ENCODE measurements at places on chromosomes 2 and 18. TPM values are rescaled to one million over a fixed set of nuclear protein-coding genes. Genes with fewer than 3 reads are reported as not detected.
A peak's percentile ranks its signal among the peaks of the same experiment; 100 is the strongest.

GRCh38 chr18:36250827-36251226 lies 46.7 kb upstream of the FHOD3 start:
- H3K4me3 ChIP-seq = no peak overlapping the region
- no peak overlapping the region for H3K27ac ChIP-seq
- H3K4me1 ChIP-seq = no peaks in the 10 kb centered on the region
- DNase-seq = no peak

DNA sequence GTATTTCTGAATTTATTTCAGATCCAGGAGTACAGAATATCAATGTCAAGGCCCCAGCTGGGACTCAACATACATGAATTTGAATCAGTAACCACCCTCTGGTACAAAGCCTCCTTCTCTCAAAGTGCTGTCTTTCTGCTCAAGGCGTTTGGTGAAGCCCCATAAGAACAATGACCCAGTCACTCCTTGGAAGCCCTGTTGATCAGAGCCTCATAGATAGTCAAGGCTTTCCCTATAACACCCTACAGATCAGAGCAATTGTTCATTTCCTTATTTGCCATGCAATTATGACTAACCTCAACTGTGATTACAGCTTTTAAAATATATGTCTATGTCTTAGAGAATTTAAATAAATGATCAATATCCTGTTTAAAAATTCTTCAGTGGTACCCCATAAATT lies 159.1 kb upstream of the CREB1 start:
- no peak overlapping the region for H3K27ac ChIP-seq
- no peak for DNase-seq
- no peaks in the 10 kb centered on the region for H3K27me3 ChIP-seq
- no peaks in the 10 kb centered on the region for H3K4me1 ChIP-seq

DNA sequence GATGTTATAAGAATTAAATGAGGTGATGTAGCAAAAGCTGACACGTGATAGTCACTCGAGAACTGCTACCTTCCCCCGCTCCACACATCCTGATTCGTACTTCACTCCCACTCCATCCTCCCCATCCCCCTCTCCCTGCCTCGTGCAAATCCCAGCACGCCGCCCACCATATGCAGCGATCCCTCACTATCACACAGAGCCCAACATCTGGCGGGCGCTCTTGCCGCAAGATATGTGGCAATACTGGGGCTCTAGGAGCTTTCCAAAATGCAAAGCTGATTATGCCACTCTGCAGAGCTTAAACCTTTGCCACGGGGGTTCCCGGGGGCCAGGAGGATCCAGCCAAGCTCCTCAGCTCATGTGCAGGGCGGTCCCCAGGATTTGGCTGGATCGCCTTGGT lies 37.4 kb downstream of the DNMT3A start:
- H3K27ac ChIP-seq = peak overlapping the region; percentile 64
- no peak overlapping the region for H3K4me3 ChIP-seq
- peaks cover 71% of the 10 kb centered on the region for H3K4me1 ChIP-seq

DNA sequence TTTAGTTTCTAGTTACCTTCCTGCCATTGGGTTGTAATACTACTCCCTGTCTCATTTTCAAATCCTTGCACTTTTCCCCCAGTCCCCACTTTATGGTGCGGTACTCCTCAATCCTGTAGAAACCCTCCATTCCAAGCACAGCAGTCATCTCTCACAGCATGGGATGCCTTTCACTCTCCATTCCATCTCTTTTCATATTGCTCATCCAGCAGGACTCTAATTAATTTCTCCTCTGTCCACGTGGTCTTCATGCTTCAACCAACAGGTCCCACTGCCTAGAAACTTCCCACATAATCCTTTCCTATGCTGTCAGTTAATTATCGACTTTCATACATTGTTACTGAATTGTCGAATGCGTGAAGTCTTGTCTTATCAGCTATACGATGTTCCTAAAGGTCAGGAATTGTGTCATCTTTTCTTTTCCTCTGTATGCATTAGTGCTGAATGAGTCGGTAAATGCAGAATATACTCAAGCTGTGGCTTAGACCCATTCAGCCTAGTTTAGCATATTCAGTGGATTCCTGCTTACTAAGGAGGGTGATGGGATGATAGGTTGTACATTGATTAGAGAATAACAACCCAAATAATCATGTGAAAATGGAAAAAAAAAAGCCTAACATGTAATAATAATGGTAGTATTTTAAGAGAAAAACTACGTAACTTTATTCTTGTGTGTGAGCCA lies 89.7 kb downstream of the CRIM1 start:
- H3K4me3 ChIP-seq = no peak overlapping the region
- no peak for DNase-seq
- H3K36me3 ChIP-seq = peaks cover 16% of the 10 kb centered on the region
- H3K4me1 ChIP-seq = peaks cover 63% of the 10 kb centered on the region
- no peak overlapping the region for H3K27ac ChIP-seq

- no peaks in the 10 kb centered on the region for H3K27me3 ChIP-seq
- no peak overlapping the region for H3K4me3 ChIP-seq
- H3K36me3 ChIP-seq = no peaks in the 10 kb centered on the region
- no peak overlapping the region for H3K27ac ChIP-seq
- no peak for DNase-seq
Measured at GRCh38 chr2:197196541-197197180, 113.9 kb downstream of the ANKRD44 start.

DNA sequence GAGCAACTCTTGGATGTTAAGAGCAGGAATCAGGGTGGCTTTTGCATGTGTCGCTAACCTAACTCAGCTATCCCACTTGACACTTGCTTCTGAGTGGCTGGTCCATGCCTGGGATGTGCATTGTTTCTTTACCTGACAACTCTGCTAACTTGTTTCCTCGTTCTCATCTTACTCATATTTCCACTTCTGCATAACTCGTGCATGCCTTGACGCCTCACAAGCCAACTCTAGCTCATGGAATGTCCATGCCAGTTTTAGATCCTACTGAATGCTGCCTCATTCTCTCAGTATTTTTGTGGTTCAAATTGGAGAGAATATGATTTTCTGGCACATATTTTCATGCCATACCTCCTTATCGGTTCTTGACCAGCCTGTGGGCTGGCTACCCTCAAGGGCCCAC lies 52.5 kb downstream of the CDCA7 start:
- H3K4me3 ChIP-seq = no peak overlapping the region
- no peak for DNase-seq
- H3K36me3 ChIP-seq = no peaks in the 10 kb centered on the region

FOXD4L1 gene
- total RNA-seq = not detected

CYP1B1 gene
- total RNA-seq = 6.8 TPM

- no peak for DNase-seq
- no peaks in the 10 kb centered on the region for H3K27me3 ChIP-seq
- no peak overlapping the region for H3K4me3 ChIP-seq
Measured at GRCh38 chr2:15311201-15311907, 249.8 kb downstream of the NBAS start.

DNA sequence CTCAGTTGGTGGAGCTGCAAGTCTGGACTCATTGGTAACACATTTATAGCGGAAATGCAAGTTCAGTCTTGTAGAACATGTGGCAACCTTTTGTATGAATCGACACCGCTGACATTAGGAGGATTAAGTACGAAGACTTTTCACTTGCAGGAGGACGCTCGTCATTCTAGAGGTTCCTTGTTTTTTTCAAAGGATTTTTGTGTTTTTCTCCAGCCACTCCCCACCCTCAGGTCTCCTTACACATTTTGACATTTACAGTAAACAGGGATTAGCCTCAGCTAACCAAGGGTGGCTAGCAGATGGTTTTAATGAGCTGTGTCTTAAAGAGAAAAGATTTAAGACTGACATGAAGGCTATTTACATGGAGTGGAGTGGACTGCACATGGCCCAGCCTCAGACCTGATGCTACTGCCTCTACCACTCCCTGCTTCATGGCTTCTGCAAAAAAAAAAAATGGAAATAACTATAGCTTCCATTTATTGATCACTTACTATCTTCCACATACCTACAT lies 173.8 kb downstream of the TRIB2 start:
- H3K27me3 ChIP-seq = peaks cover 2% of the 10 kb centered on the region
- DNase-seq = no peak
- H3K4me1 ChIP-seq = peaks cover 3% of the 10 kb centered on the region
- no peak overlapping the region for H3K4me3 ChIP-seq
- H3K36me3 ChIP-seq = no peaks in the 10 kb centered on the region

DNA sequence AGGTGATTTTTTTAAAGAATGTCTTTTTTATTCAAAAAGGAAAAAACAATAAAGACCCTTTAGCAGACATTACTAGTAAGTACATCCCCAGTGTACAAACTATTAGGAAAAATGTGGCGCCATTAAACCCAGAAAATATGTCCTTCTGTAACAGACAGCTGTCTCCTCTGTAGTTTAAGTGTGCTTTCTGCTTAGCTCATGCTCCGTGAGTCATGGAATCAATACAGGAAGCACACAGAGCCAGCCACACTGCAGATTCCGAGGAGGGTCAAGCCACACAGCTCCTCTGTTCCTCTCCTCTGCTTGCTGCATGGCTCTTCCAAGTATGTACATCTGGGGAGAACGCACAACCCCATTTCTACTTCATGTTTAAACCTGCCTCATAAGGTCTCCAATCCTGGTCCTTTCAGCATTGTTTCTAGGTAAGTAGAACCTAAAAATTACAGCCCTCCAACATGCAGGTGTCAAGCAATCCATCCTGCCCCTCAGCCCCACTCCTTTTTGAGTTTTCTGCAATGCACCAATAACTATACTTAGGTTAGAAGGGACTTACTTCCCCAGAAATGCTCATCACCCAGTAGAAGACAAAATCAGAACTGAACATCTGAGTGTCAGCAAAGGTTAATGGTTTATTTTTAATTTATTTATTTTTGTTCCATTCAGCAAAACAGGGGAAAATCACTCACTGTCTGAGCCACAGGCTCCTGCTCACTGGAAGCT lies 37.5 kb downstream of the ACVR1 start:
- H3K4me1 ChIP-seq = peaks cover 76% of the 10 kb centered on the region
- peak; percentile 72 for DNase-seq
- no peaks in the 10 kb centered on the region for H3K36me3 ChIP-seq
- peak overlapping the region; percentile 61 for H3K4me3 ChIP-seq
- H3K27ac ChIP-seq = peak overlapping the region; percentile 94

GRCh38 chr18:7871560-7872456 lies 304.7 kb downstream of the PTPRM start:
- H3K27ac ChIP-seq = no peak overlapping the region
- no peak for DNase-seq
- no peaks in the 10 kb centered on the region for H3K36me3 ChIP-seq
- H3K4me1 ChIP-seq = peaks cover 35% of the 10 kb centered on the region
- no peak overlapping the region for H3K4me3 ChIP-seq

DNA sequence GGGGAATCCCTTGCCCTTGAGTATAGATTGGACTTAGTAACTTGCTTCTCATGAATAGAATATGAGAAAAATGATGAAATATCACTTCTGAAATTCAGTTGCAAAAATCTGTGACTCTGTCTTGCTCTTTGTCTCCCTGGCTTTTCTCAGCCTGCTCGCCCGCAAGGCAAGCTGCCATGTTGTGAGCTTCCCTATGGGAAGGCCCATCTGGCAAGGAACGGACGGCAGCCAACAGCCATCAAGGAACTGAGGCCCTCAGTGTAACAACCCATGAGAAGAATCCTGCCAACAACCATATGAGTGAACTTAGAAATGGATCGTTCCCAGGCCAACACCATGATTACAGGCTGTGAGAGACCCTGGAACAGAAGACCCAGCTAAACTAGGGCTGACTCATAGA lies 58.4 kb upstream of the PGAP1 start:
- no peak for DNase-seq
- H3K4me1 ChIP-seq = peaks cover 19% of the 10 kb centered on the region
- no peak overlapping the region for H3K27ac ChIP-seq
- H3K27me3 ChIP-seq = no peaks in the 10 kb centered on the region

SF3B1 gene
- total RNA-seq = 162 TPM

DNA sequence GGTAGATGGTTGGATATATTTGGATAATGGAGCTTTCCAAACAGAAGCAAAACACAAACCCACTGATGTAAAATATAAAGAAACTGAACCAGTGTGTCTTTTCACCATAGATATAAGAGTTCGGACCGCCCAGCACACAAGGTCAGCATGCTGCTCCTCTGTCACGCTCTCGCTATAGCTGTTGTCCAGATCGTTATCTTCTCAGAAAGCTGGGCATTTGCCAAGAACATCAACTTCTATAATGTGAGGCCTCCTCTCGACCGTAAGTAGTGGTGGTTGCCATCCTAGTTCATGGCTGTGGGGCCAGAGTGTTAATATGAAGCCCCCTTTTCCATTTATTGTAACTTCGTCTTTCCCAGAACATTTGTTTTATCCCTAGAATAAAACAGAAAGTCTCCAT lies 125.2 kb upstream of the LYPD6 start:
- no peak overlapping the region for H3K4me3 ChIP-seq
- H3K36me3 ChIP-seq = no peaks in the 10 kb centered on the region
- H3K27ac ChIP-seq = no peak overlapping the region
- DNase-seq = no peak

KLHL41 gene
- 3,419 TPM for total RNA-seq

DNA sequence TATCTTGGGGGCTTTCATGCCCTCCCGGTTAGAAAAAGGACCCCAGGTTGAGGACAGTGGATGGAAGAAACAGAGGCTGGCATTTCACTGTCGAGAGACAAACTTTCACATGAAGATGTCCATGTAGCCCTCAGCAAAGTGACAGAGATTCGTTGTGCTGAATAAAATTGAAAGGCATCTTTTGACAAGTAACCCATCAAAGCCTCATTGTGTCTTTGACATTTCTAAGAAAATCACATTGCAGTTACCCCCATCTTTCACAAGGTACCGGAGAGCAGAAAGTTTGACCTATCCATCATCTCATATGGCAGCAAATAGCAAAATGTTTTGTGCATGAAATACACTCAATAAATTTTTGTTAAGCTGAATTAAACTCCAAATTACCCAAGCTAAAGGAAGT lies 2.0 kb upstream of the MBP start:
- no peaks in the 10 kb centered on the region for H3K27me3 ChIP-seq
- DNase-seq = no peak
- H3K4me3 ChIP-seq = no peak overlapping the region
- H3K27ac ChIP-seq = peak overlapping the region; percentile 95
- peaks cover 16% of the 10 kb centered on the region for H3K4me1 ChIP-seq
- no peaks in the 10 kb centered on the region for H3K36me3 ChIP-seq

RBM43 gene
- 1.0 TPM for total RNA-seq

DNA sequence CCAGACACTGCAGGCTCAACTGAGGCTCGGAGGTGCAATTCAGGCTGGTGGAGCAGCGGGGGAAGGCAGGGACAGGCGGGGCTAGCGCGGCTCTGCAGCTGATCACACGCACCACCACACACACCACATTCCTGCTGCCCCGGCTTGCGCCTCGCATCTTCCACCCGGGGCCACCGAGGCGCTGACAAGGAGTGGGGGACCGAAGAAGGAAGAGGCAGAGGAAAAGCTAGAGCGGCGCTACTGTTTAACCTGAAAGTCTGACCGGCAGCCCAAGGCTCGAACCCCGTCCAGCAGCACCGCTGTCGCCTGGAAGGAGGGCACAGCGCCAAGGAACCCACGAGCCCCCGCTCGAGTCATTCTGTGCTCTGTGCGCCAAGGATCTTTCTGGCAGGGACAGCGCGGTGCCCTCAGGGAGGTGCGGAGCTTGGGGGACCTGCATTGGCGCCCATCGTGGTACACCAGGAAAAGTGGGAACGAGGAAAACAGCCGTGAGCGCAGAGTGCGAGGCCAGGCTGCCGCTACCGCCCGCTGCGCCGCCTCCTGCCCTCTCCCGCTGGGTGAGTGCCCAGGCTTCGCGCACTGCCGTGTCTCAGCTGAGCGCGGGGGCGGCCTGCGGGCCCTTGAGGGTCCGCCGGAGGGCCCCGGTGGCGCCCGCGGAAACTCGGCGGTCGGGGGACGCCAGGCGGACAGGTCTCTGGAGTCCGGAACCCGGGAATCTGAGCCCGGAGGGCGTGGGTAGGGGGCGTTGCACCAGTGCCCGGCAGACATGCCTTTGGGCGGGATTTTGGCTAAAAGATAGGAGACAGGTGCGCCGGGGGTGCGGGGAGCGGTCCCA lies 860 bp upstream of the KCNJ3 start:
- no peak for DNase-seq
- H3K4me1 ChIP-seq = no peaks in the 10 kb centered on the region
- peaks cover 32% of the 10 kb centered on the region for H3K27me3 ChIP-seq
- no peaks in the 10 kb centered on the region for H3K36me3 ChIP-seq
- H3K4me3 ChIP-seq = peak overlapping the region; percentile 64

All from psoas muscle (tissue), 8 donors.